Fibroblast of lung (primary cell): ENCODE measurements at places on chromosomes 1 and 21. TPM values are rescaled to one million over a fixed set of nuclear protein-coding genes. Genes with fewer than 3 reads are reported as not detected.

- no peak overlapping the region for H3K4me3 ChIP-seq
- DNase-seq = no peak
- peaks cover 3% of the 10 kb centered on the region for H3K27me3 ChIP-seq
- H3K4me1 ChIP-seq = no peaks in the 10 kb centered on the region
These were observed 32.8 kb upstream of the SCMH1 start for GRCh38 chr1:41274752-41275545.

DNA sequence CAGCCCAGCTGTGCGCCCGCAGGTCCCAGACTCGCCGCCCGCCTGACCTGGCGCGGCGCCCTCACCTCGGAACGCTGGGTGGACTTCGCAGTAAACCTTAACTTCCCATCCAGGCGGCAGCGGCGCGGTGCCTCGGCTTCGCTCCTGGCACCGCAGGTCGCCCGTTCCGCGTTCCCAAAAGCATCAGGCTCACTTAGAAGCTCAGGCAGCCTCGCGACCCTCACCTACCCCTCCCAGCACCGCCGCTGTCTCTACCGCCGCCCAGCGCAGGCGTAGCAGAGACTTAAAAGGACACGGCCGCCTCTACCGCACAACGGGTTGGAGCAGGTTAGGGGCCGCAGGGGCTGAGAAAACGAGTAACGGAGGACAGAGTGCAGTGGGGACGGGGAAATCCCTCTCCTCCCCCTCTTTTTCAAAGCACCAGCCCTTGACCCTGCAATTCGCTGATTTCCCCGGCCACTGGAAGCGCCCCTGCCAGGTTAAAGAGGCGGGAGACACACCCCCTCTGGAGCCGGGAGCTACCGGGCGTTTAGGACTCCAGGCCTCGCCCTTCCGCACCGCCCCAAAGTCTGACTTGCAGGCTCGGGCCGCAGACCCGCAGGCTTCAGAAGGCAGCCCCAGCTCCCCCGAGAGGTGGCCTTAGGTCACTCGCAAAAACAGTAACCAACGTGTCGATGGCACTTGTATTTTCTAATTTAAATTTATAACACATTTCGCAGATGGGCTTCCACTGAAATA, 328.5 kb downstream of the FAM72C start:
- no peaks in the 10 kb centered on the region for H3K4me1 ChIP-seq
- H3K36me3 ChIP-seq = no peaks in the 10 kb centered on the region
- no peaks in the 10 kb centered on the region for H3K27me3 ChIP-seq
- H3K4me3 ChIP-seq = no peak overlapping the region
- DNase-seq = no peak
- H3K27ac ChIP-seq = no peak overlapping the region

- no peaks in the 10 kb centered on the region for H3K27me3 ChIP-seq
- no peak for DNase-seq
- H3K4me1 ChIP-seq = no peaks in the 10 kb centered on the region
- no peak overlapping the region for H3K27ac ChIP-seq
- no peak overlapping the region for H3K4me3 ChIP-seq
These were observed 135.6 kb downstream of the GPATCH2 start for GRCh38 chr1:217495249-217495648.

DNA sequence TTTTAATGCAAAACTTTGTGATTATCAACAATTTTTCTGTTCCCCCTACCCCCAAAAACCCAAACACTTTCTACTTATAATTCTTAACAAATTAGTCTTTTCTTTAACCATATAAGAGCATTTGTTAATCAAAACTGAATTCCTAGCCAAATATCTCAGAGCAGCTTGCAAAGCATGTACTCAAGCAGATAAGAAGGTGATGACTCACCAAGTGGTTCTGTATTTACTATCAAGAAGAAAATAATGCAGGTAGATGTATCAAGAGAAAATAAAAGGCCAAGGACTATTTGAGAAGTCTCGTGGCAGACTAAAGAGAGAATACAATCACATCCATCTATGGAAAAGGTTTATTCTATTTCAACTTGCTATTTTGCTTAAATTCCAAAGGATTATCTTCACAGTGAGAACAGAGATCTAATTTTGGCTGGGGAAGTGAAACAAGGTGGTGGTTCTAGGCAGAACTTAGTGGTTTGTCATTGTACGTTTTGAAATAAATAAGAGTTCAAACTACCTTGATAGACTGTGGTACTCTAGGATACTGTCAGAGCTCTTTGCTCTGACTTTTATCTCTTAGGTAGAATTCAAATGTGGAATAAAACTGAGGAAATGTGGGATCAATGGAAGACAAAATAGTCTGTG, 94.7 kb upstream of the NRIP1 start:
- H3K36me3 ChIP-seq = no peaks in the 10 kb centered on the region
- DNase-seq = no peak
- no peaks in the 10 kb centered on the region for H3K4me1 ChIP-seq
- no peaks in the 10 kb centered on the region for H3K27me3 ChIP-seq
- no peak overlapping the region for H3K27ac ChIP-seq
- H3K4me3 ChIP-seq = no peak overlapping the region

- no peak for DNase-seq
- no peak overlapping the region for H3K4me3 ChIP-seq
- no peaks in the 10 kb centered on the region for H3K4me1 ChIP-seq
- no peak overlapping the region for H3K27ac ChIP-seq
- no peaks in the 10 kb centered on the region for H3K36me3 ChIP-seq
These were observed 129.8 kb downstream of the PBX1 start for GRCh38 chr1:164688791-164689190.

- no peak overlapping the region for H3K27ac ChIP-seq
- no peaks in the 10 kb centered on the region for H3K27me3 ChIP-seq
- no peak for DNase-seq
- no peak overlapping the region for H3K4me3 ChIP-seq
- no peaks in the 10 kb centered on the region for H3K36me3 ChIP-seq
These were observed 42.1 kb upstream of the HUNK start for GRCh38 chr21:31830701-31831100.

DNA sequence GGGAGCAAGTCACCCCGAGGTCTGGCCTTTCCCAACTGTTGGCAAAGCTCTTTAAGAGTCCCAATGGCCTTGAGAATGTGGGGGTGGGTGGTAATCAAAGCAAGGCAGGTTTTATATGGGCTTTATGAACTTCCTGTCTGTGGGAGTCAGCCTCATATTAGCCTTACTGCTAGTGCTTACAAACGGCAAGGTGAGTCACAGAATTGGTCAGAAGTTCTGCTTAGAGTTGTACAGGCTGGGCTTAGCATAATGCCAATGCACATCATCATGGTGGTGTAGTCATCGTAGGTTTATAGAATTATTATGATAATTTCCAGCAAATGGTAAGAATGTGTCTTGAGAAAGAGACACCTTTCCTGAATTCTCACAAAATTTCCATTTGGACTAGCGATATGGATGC, 192.7 kb upstream of the KIAA0040 start:
- H3K4me1 ChIP-seq = no peaks in the 10 kb centered on the region
- peak; percentile 14 for DNase-seq
- H3K27ac ChIP-seq = no peak overlapping the region
- H3K27me3 ChIP-seq = no peaks in the 10 kb centered on the region
- no peak overlapping the region for H3K4me3 ChIP-seq

GRCh38 chr1:167587872-167588271, 34.3 kb upstream of the CREG1 start:
- no peaks in the 10 kb centered on the region for H3K36me3 ChIP-seq
- no peak for DNase-seq
- H3K4me3 ChIP-seq = no peak overlapping the region

DNA sequence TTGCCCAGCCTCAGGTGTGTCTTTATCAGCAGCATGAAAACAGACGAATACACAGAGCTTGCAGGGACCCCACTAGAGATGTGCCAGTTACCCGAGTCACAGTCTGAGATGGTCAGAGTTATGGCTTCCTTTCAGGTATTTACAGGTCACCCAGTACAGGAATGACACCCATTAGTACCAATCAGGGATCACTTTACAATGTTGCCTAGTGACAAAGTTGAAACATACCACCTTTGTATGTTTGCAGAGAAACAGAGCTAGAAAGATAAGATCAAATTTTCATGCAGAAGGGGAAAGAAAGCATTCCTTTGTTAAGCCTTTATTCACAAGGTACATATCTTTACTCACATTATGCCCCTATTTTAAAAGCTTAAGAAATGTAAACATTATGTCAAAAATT, 137.6 kb downstream of the RGS7 start:
- H3K27ac ChIP-seq = no peak overlapping the region
- H3K27me3 ChIP-seq = no peaks in the 10 kb centered on the region
- no peak overlapping the region for H3K4me3 ChIP-seq
- no peak for DNase-seq
- H3K36me3 ChIP-seq = no peaks in the 10 kb centered on the region

GRCh38 chr1:215002471-215002870, 80.1 kb upstream of the KCNK2 start:
- no peak overlapping the region for H3K27ac ChIP-seq
- H3K4me3 ChIP-seq = no peak overlapping the region
- H3K36me3 ChIP-seq = no peaks in the 10 kb centered on the region
- no peaks in the 10 kb centered on the region for H3K27me3 ChIP-seq

Gene MRPL20
- total RNA-seq = 80.1 and 81.7 TPM in 2 replicates

Gene TPTE
- total RNA-seq = not detected in 2 replicates

Gene ATP1A4
- 0.26 TPM in 1 of 2 replicates, not detected in the other for total RNA-seq

GRCh38 chr21:29193901-29194300, 63.5 kb downstream of the MAP3K7CL start:
- H3K4me1 ChIP-seq = peaks cover 12% of the 10 kb centered on the region
- no peak overlapping the region for H3K27ac ChIP-seq
- DNase-seq = no peak
- no peaks in the 10 kb centered on the region for H3K27me3 ChIP-seq
- no peak overlapping the region for H3K4me3 ChIP-seq

Gene S100A16
- 121 and 122 TPM in 2 replicates for total RNA-seq

Gene ECM1
- total RNA-seq = 7.7 and 25.1 TPM in 2 replicates

GRCh38 chr1:105632342-105633196, 1423.9 kb upstream of the PRMT6 start:
- H3K36me3 ChIP-seq = no peaks in the 10 kb centered on the region
- no peaks in the 10 kb centered on the region for H3K27me3 ChIP-seq
- H3K4me1 ChIP-seq = no peaks in the 10 kb centered on the region
- no peak overlapping the region for H3K27ac ChIP-seq
- no peak overlapping the region for H3K4me3 ChIP-seq

Gene SDHB
- 157 and 170 TPM in 2 replicates for total RNA-seq

DNA sequence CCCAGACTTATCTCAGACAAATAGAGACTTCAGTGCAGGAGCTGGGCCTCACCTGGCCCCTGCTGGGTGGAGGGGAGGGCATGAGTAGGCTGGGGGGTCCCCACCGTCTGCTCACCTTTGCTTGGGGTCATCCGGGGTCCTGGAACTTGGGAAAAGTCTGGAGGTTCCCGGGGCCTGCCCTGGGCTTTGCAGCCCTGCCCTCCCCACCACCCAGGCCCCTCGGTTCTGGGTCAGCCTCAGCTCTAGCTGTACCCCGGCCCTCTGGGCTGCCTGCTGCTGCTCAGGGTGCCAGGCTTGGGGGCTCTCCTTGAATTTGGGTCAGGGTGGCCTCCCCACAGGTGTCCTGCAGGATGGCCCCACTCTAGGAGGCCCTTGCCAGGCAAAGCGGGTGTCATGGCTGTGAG, 2.4 kb upstream of the TMEM52 start:
- peaks cover 4% of the 10 kb centered on the region for H3K27me3 ChIP-seq
- H3K4me3 ChIP-seq = no peak overlapping the region
- DNase-seq = no peak
- no peak overlapping the region for H3K27ac ChIP-seq

- H3K36me3 ChIP-seq = no peaks in the 10 kb centered on the region
- no peaks in the 10 kb centered on the region for H3K4me1 ChIP-seq
- H3K27ac ChIP-seq = no peak overlapping the region
- H3K27me3 ChIP-seq = no peaks in the 10 kb centered on the region
These were observed 181.6 kb upstream of the ZNHIT6 start for GRCh38 chr1:85889870-85890269.
